Left ventricle myocardium superior (tissue), 1 donor: ENCODE measurements at places on chromosomes 12 and 14. TPM values are rescaled to one million over a fixed set of nuclear protein-coding genes. Genes with fewer than 3 reads are reported as not detected.

Gene TAS2R7
- not detected for total RNA-seq

Gene SYCP3
- total RNA-seq, result not detected

Gene SLC25A21
- total RNA-seq, result 0.89 TPM

Gene A2ML1
- not detected for total RNA-seq

Gene LRRC10
- 50.8 TPM for total RNA-seq

Gene SELPLG
- 4.1 TPM for total RNA-seq

Gene LUM
- 52.0 TPM for total RNA-seq

Gene FAM186B
- total RNA-seq, result 0.47 TPM

Gene PDE3A
- 171 TPM for total RNA-seq

Gene KRT77
- not detected for total RNA-seq

Gene HIF1A
- 55.0 TPM for total RNA-seq

Gene PLCZ1
- not detected for total RNA-seq

Gene PLEK2
- total RNA-seq, result not detected

Gene SLC16A7
- total RNA-seq, result 129 TPM

Gene HHIPL1
- 1.5 TPM for total RNA-seq

Gene MYBPC1
- 3.9 TPM for total RNA-seq

Gene YEATS4
- 12.8 TPM for total RNA-seq

Gene ASIC1
- total RNA-seq, result 0.99 TPM

Gene REP15
- 7.5 TPM for total RNA-seq

Gene GPR68
- total RNA-seq, result 0.35 TPM

Gene ACSM4
- total RNA-seq, result not detected

Gene CPSF2
- 38.7 TPM for total RNA-seq

Gene GRIN2B
- total RNA-seq, result 0.17 TPM

Gene GZMB
- 0.40 TPM for total RNA-seq

Gene HOXC12
- total RNA-seq, result not detected

Gene ACOT4
- total RNA-seq, result 0.84 TPM

Gene P2RX2
- not detected for total RNA-seq

Gene ASCL1
- total RNA-seq, result not detected

Gene RNASE2
- 2.9 TPM for total RNA-seq

Gene RPS29
- 791 TPM for total RNA-seq

Gene MGP
- 295 TPM for total RNA-seq
